ENCODE measurements at places on chromosomes 12 and 14.

DNA sequence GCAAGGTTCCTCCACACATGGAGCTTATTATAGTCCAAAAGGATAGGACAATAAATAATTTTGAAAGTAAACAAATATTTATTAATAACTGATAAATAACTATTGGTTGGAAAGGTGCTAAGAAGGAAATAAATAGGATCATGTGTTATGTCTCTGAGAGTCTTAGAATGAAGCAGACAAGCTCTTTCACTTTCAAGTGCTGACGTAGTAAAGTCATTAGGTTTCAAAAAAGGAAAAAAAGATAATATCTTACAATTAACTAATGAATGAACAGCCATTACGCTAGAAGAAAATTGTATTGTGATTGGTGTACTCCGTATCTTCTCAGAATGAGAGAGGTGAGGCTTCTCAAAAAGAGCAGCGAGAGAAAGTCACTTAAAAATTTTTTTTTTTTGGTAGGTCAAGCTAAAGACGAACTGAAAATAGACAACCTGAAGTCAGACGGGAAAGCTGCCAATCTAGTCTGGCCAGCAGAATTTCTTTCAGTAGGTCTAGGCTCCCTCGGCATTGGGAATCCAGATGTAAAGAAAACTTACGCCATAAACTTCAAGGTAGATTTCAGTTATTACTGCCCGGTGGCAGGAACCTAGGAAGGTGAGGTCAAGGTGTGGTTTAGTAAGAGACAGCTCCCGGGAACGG lies 583 bp upstream of the LEMD3 start:
- DNase-seq, result no peak

DNA sequence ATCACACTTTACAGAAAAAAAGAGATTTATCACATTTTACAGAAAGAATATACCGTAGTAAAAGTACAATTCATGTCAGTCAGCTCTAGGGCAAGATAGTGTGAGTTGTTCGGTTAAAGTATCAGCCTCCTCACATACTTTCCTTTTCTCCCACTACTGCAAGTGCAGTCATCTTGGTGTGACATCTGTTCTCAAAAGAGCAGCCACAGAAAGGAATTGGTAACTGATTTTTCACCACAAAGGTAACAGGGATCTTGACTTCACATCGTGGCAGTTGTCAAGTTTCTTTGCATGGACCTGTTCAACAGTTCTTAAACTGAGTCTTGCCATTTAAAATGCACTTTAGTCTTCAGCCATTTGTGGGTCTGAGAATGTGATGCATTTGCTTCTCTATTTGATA lies 5.0 kb upstream of the E2F7 start:
- no peak for DNase-seq

GRCh38 chr14:75123991-75124390 lies 2.9 kb downstream of the NEK9 start:
- peak; percentile 81 for DNase-seq

DNA sequence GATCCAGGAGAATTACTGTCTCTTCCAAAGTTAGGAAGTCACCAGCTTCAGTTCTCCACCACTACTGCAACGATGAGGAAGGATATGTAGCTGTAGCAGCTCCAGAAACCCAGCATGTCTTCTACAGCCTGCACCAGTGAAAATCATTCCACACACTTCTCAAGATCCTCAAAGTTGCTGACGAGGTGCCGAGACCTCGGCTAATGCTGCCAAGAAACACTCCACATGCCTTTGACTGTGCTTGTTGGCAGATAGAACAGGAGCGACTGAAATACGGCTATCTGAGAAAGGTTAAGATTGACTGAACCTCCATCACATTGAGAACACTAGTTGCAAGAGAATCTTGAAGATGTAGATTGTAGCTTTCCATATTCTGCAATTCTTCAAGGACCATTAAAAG lies 241.9 kb downstream of the PPFIA2 start:
- DNase-seq, result no peak

DNA sequence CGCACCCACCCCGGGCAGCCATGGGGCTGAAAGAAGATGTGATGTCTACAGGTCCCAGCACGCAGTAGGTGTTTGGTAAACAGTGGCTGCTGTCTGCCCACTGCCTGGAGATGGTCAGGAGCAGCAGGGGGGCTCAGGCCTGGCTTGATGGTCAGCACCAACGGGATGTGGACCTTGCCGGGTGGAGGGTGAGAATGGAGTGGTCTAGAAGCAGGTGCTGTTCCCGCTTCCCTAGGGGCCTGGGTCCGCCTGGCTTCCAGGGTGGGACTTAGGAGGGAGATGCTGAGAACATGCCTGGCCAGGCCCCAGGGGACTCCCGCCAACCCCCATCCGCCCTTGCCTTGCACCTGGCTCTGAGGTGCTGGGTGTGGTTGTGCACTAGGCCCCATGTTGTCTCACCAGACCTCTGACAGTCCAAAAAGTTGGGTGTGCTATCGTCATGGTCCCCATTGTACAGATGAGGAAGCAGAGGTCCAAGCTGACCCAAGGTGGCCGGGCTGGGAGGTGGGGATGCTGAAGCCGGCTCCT lies 12.9 kb downstream of the FAM222A start:
- DNase-seq, result no peak

- DNase-seq, result peak; percentile 19
Observed at GRCh38 chr14:22380571-22381407, 208.2 kb downstream of the DAD1 start.

DNA sequence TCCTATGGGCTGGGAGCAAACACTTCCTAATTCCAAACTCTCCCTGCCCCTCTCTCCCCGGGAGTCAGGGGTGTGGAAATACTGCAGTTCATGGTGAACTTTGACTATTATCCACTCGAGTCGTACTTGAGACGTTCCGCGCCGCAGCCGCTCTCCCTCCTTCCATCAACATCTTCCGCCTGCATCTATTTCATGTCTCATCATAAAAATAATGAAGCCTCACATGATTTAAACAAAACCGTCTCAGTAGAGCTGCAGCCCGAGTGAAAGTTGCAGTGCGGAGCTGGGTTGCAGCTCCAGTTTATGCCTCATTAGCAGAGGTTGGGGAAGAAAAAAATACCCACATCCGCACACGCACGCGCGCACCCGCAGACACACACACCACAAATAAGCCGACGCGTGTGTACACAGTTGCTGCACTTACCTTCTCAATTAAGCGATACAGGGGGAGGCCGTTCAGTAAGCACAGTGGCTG lies 283 bp downstream of the LMO3 start:
- no peak for DNase-seq

DNA sequence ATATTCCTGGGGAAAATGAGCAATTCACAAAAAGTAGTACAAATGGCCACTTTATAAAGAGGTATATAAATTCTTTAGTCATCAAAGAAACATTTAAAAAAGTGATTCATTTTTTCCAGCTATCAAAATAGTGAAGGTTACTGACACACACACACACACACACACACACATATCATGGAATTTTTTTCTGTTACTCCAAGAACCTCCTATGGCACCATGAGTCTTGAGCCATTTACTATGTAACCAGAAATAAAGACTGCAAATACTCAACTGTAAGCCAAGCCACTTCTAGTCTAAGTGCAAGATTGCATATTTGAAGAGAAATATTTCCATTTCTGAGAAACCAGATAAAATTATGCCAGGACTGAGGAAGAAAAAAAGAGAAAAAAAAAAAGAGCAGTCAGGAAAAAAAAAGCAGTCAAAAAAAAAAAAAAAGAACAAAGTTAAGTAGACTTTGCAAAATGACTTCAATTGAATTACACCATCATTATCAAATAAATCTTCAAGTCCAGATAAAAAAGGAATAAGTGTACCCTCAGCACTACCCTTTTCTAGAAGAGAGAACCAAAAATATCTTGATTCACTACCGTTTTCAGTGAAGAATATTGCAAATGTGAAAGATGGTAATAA lies 275.7 kb downstream of the DAD1 start:
- DNase-seq, result no peak

GRCh38 chr12:82554529-82554928 lies 132.2 kb upstream of the TMTC2 start:
- DNase-seq, result peak; percentile 2

DNA sequence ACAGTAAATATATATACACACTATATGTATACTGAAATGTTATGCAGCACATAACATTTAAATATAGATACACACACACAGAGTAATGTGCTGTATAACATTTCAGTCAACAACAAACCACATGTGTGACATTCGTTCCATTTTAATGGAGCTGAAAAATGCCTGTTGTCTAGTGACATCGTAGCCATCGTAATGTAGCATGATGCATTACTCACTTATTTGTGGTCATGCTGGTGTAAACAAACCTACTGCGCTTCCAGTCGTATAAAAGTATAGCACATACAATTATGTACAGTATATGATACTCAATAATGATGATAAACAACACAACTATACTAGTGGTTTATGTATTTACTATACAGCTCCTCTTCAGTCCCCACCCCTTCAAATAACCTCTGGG lies 119.0 kb upstream of the SLC38A4 start:
- peak; percentile 31 for DNase-seq

GRCh38 chr14:104106471-104106991 lies 21.0 kb downstream of the ASPG start:
- DNase-seq, result no peak

- DNase-seq, result peak; percentile 57
Observed at GRCh38 chr12:91984556-91984955, 161.1 kb downstream of the BTG1 start.

DNA sequence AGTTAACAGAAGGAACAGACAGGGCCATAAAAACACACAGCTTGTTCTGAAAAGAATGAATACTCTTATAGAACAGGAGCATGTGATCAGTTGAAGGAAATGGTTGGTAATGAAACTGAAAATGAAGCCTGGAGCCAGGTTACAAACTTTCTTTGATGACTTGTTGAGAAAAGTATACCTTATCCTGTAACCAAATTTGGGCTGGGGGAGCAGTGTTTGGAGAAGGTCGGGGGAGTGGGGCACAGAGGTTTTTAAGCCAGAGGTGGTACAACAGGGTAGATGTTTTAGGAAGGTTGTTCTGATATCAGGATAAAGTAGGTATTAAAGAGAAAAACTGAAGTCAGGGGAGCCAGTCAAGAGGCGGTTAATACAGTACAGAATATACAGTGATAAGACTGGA lies 8.2 kb downstream of the GOLT1B start:
- no peak for DNase-seq

- DNase-seq, result no peak
Observed at GRCh38 chr12:52148464-52149181, 43.2 kb downstream of the KRT80 start.

All from EL (cell line).